ENCODE measurements at places on chromosomes 2 and 18.

- no peak for DNase-seq
Measured at GRCh38 chr2:68603059-68603458, 40.3 kb upstream of the PROKR1 start.

GRCh38 chr2:240419723-240420122 lies 15.7 kb upstream of the GPC1 start:
- DNase-seq: no peak

GRCh38 chr2:240946654-240947053 lies 40.5 kb downstream of the CROCC2 start:
- no peak for DNase-seq

DNA sequence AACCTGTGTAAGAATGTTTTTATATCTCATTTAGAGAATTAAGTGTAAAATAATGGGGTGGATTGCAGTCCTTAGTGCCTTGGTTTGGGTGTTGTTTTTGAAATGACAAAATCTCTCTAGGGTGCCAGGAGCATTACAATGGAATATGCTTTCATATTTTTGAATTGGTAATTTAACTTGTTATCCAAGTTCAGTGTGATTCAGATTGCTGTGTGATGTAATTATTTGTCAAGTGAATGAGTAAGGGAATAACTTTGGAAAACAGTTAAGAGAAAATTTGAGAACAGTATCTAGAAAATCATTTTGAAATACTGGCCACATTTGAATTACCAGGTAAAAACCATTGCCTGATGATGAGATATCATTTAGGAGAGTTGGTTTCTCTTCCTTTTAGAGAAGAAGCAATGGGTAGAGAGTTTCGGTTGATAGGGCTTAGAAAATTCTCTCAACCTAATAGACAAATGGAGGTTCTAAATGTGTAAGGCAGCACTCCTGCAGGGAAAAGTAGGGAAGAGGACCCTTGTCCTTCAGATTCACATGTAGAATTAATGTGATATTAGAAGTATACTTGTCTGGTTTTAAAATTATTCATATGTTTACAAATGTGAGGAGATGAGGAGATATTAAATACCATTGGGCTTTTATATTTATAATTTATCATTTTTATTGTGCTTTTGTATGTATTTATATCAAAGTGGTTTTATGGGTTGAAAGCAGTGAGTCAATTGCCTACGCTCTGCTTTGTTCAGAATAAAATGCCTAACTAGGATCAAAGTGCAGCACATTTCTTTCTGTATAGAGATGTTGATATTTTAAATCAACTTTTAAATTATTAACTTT lies 124.8 kb downstream of the PHLPP1 start:
- DNase-seq: peak; percentile 54

All from HCEC 1CT (cell line).